ENCODE measurements at places on chromosomes 5 and 9.
A peak's percentile ranks its signal among the peaks of the same experiment; 100 is the strongest.

DNA sequence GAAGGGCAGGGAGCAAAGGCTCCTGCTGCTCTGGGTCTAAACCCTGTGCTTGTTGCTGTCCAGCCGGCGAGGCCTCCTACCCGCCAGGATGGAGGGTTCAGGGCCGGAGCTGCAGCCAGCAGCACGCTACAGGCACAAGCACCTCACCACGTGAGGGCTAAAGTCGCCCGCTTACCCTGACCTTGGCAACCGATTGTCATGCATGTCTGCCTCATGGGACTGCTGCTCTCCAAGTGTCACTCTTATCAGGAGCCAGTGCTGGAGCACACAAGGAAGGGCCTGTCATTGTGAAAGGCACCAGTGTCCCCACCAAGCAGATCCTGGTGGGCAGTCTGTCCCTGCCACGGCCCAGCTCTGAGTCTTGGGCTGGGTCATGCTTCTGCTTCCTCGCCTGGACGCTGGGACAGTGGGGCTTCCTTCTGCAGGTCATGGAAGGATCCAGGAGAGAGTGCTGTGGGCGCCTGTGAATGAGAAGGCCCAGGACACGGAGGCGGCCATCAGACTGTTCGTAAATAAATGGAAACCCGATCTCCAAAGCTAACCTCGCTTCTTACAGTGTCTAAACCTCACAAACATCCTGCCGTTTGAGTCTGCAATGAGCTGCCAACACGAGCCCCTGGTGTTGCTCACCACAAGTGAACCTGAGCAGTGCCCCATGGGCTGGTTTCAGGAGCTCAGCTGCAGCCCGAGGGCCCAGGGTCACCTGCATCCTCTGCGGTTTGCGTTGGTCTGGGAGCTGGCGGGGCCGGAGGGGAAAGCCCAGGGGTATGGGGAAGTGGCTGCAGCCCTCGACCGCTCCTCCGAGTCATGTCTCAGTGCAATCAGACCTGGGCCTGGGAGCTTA lies 58.2 kb upstream of the RXRA start:
- no peak for DNase-seq

- DNase-seq = no peak
Observed at GRCh38 chr9:35687306-35687705, 2.4 kb downstream of the TPM2 start.

DNA sequence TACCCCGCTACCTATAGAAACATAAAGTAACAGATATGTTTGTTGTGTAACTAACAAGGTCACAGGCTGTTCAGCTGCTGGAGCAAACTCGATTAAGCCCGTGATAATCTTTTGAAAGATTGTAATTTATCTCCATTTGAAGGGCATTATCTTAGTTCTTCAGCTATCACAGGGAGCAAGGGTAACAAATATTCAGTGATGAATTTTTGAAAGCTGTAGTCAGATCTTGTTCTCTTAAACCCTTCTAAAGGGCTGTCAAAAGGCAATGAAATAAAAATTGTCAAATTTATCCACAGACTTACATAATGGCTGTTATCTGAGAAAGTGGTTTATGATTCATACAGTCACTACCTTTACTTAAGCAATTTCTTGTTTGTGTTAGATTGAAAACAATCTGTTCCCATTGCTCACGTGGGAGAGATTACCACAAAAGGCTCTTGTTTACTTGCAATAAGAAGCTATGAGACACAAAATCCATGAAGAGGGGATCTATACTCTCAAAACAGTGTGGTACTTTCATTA lies 78.3 kb upstream of the ZNF608 start:
- peak; percentile 48 for DNase-seq

DNA sequence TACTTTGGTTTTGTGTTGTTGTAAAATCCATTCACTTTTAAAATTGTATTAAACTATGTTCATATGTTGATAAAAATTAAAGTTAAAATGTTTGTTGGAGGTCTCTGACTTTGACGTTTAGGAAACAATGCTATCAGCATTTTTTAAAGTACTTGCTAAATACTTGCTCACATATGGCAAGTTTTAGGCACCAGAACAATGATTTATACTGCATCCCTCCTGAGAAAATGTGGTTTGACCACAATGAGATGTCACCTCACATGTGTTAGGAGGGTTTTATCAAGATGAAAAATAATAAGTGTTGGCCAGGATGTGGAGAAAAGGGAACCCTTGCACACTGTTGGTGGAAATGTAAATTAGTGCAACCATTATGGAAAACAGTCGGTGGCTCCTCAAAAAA lies 180.8 kb downstream of the HSD17B3 start:
- no peak for DNase-seq

GRCh38 chr5:18699681-18700080 lies 1065.4 kb downstream of the TAF11L14 start:
- no peak for DNase-seq

GRCh38 chr9:121207371-121207940 lies 5.8 kb upstream of the RAB14 start:
- no peak for DNase-seq

DNA sequence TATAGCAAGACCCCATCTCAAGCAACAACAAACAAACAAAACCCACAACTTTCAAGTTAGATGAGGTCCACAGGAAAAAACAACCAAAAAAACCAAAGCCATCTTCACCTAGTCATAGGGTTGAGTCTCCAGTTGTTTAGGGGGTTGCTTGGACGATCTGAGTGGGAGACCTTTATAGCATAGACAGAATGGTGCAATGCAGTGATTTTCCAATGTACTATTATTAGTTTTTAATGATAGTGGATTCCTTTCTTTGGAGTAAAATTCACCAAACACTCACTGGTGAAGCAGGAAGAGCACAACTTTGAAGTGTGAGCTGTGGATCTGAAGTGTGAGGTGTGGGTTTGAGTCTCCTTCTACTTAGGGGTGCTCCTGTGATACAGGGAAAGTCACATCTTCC lies 67.0 kb upstream of the KLF9 start:
- DNase-seq = peak; percentile 23

GRCh38 chr9:90219548-90220118 lies 423.0 kb downstream of the DIRAS2 start:
- DNase-seq = peak; percentile 0

DNA sequence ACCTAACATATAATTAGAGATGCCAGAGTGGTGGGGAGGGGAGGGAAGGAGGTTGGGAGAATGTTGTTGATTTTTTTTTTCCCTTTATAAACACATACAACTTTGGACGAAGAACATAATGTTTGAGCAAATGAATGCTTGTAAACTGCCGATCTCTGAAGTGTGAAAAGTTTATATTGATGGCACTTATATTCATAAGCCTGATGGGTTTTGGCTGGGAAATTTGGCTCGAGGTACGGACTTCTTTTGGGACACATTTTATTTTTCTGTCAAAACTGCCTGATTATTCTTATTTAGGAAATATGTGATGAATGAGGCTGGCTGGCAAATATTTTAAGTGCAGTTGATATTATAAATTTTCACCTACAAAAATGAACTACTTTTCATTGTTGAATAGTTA lies 9.9 kb downstream of the DAPK1 start:
- no peak for DNase-seq

DNA sequence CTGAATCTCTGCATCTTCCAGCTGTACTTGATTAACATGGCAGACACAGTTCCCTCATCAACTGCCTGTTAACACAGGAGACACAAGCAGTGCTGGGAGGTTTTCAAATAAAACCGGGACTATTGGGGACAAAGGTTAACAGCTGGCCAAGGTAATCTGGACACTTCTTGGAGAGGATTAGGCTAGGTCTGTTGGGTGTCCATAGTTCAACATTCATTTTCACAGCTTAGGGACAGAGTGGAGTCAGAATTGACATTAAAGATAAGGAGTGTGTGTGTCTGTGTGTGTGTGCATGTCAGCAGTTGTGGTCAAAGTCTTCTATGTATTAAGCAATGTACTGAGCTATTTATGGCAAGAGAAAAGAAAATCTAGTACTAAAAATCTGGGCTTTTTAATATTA lies 216.2 kb downstream of the MED10 start:
- no peak for DNase-seq

- peak; percentile 51 for DNase-seq
Observed at GRCh38 chr9:87684627-87685219, 41.2 kb upstream of the CTSL start.

DNA sequence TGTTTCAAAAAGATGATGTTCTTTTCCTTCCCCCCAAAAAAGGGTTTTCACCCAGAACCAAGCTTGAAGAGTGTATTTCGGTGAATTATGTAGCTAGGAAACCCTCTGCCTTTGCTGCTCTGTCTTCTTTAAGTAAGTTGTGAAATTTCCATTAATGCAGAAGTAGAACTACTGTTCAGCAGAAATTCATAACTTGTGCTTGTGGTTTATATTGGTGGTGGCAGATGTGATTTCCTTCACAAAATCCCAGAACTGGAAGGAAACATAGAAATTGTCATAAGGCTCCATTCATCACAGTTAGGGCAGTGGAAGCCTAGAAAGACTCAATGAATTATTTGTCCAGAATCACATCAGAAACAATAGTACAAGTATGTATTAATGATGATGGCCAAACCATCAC lies 42.1 kb upstream of the DAB2 start:
- no peak for DNase-seq

- no peak for DNase-seq
Observed at GRCh38 chr5:180281706-180282105, 10.2 kb downstream of the MAPK9 start.

DNA sequence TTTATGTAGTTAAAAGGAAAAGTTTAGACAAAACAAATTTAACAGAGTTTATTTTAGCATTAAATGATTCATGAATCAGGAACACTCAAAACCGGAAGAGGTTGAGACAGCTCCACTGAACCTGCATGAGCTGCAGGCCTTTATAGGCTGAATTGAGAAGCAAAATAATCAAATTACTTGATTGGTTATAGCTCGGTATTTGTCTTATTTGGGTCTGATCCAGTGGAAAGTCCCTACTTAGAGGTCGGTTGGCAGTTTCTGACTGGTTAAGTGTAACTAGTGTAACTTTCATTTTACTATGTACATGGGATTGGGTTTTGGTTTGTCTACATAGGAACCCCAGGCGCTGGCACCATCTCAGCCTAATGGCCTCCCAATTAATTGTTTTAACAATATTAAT lies 74.1 kb upstream of the PIK3R1 start:
- peak; percentile 65 for DNase-seq

- peak; percentile 34 for DNase-seq
Observed at GRCh38 chr5:109407913-109408312, 1.9 kb downstream of the PJA2 start.

- DNase-seq = no peak
Observed at GRCh38 chr5:123439709-123440108, 16.5 kb upstream of the CEP120 start.

GRCh38 chr9:126615245-126615790 lies 1.6 kb downstream of the LMX1B start:
- DNase-seq = peak; percentile 20

GRCh38 chr9:114401344-114401743 lies 13.6 kb upstream of the AKNA start:
- DNase-seq = no peak

DNA sequence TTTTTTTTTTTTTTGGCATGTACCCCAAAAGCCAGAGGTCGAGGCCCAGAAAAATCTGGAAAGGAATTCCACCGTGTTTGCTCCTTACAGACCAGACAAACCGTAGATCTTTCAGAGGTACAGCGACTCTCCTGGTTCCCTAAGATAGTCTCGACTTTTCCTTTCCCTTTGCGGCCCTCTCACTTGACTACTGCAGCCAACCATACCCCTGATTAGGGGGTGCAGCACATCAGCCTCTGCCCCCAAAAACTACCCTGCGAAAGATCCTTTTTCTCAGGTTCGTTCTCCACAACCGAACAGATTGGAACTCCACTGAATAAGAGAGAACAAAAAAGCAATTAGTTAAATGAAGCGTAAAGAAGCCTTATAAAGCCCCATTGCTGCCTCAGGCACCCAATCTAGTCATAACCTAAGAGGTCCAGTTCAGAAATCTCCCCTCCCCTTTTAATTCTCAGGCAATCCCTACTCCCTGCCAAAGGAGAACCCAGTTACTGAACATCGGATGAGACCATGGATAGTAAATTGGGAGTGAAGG lies 379 bp upstream of the TICAM2 start:
- no peak for DNase-seq

DNA sequence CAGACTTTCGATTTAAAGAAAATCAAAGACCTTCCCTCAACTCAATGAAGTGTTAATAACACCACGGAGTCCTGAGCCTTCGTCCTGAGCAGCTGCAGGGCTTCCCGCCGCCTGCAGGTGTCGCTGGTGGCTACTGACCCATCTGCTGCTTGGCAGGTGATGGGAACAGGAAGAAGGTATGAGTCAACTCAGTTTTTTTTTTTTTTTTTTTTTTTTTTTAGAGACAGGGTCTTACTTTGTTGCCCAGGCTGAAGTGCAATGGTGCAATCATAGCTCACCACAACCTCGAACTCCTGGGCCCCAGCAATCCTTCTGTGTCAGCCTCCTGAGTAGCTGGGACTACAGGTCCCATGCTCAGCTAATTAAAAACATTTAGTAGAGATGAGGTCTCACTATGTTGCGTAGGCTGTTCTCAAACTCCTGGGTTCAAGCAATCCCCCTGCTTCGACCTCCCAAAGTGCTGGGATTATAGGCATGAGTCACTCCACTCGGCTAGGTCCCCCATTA lies 185.7 kb upstream of the IL12B start:
- DNase-seq = peak; percentile 56

GRCh38 chr9:136282272-136282861 lies 21.5 kb downstream of the CCDC187 start:
- DNase-seq = no peak

- DNase-seq = peak; percentile 84
Observed at GRCh38 chr9:109901201-109901600, 121.2 kb downstream of the PALM2AKAP2 start.

GRCh38 chr5:131142970-131143617 lies 22.0 kb downstream of the HINT1 start:
- no peak for DNase-seq

GRCh38 chr5:62783374-62784057 lies 204.9 kb downstream of the LRRC70 start:
- DNase-seq = no peak

- peak; percentile 9 for DNase-seq
Observed at GRCh38 chr9:113299800-113300292, 3.3 kb downstream of the RNF183 start.

DNA sequence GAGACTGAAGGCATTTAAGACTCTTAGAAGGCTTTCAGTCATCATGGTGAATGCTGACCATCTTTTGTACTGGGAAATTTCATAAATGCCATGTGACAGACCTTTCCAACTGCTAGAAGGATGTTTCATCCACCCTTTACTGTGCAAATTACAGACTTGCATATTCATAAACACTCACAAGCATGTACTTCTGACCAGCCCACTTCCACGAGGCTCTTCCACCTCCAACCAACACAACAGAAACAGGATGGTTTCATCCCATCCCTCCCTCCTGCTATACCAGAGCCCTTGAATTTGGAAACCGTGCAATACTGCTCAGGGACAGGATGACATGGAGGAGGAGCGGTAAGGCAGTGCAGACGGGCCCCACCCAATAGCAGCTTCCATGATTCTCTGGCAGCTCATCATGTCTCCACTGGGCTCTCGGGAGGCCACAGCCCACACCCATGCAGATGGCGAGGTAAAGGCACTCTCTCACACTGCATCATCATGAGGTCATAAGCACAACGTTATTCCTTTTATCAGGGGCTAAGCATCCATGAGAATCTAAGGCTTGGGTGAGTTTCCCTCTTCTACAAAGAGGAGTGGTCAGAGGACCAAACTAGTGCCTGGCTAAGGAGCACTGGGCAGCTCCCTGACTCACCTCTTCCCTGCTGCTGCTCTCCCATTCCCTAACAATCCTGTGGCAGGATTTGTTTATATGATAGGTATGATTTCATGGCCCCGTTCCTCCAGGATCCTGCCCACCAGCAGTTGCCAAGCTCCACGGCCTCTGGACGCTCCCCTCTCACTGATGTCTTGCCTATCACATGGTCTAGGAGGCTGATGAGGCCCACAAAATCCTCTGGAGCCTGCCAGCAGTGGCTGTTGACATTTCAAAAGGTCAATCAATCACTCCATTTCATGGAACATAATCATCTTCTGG lies 94.4 kb upstream of the FSTL4 start:
- no peak for DNase-seq
